Thoracic aorta (tissue), 2 donors: ENCODE measurements at places on chromosomes 16 and 17. TPM values are rescaled to one million over a fixed set of nuclear protein-coding genes. Genes with fewer than 3 reads are reported as not detected.

GRCh38 chr16:69520800-69521602 lies 44.8 kb upstream of the NFAT5 start:
- DNase-seq = no peak

GRCh38 chr17:58091024-58091567 lies 7.9 kb downstream of the DYNLL2 start:
- no peak for DNase-seq

DNA sequence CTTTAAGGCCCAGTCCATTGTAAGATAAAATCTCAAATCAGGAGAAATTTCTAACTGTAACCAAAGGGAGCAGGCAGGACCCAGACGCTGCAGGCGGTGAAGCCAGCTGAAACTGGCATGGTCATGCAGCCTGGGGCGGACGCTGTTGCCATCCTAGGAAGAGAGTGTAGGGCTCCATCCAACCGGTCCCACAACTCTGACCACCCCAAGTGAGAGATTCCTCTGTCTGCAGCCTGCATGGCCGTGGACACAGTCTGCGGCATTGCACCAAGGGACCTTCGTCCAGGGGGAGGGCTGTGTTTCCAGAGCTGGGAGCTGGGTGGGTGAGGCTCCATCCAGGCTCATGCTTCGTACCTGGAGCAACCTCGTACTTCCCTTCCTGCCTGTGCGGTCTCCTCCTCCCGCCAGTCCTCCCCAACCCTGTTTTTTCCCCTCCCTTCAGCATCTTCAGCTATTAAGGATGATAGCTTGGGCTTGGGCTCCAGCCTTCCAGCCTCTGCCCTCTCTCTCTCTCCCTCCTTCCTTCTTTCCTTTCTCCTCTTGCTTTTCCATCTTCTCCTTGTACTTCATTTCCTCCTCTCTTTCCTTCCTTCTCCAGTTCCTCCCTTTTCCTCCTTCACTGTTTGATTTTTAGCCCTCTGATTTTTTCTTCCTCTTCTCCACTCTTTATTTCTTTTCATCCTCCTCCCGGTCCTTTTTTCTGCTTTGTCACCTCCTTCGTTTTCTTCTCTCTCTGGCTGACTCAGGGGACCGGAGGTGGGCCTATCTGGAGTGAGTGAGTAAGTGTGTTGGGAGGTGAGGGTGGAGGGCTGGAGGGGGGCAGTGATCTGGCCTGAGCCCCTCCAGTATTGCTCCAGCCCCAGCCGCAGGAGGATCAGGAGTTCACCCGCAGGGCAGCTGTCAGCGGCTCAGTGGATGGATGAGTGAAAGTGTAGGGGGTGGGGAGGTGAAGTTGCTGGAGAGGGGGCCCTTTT lies 17.0 kb upstream of the LHX1 start:
- no peak for DNase-seq

DNA sequence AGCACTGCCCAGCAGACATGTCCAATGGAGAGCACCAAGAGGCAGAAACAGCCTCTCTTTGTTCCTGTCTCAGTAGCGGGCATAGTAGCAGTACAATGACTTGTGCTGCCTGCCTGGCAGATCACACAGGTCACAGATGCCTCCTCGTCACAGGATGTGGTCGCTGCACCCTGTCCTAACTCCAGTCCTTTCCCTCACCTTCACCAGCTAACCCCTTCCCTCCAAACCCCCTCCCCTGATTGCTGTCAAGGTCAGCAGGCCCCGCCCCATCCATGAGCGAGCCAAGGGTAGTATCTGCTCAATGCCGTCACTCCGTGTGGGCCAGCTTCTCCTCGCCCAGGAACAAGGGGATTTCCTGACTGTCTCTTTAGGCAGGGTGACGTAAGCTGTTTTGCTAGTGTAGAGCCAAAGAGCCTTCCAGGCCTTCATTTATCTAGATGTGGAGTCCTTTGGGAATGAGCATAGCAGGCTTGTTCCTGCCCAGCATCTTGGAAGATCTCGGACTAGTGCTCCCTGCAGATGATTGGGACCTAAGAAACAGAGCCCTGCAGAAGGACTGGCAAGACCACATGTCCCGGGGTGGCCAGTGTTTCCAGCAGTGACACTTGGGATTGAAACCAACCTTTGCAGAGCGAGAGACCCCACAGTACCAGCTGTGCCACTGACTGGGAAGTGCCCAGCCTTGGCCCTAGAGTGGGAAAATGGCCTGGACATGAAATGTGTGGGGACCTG lies 75.9 kb upstream of the TNRC6C start:
- DNase-seq = no peak

GRCh38 chr16:35186045-35186759 lies 1726.8 kb downstream of the TP53TG3F start:
- DNase-seq = no peak

- DNase-seq = no peak
Measured at GRCh38 chr17:54956791-54957190, 11.7 kb downstream of the COX11 start.

DNA sequence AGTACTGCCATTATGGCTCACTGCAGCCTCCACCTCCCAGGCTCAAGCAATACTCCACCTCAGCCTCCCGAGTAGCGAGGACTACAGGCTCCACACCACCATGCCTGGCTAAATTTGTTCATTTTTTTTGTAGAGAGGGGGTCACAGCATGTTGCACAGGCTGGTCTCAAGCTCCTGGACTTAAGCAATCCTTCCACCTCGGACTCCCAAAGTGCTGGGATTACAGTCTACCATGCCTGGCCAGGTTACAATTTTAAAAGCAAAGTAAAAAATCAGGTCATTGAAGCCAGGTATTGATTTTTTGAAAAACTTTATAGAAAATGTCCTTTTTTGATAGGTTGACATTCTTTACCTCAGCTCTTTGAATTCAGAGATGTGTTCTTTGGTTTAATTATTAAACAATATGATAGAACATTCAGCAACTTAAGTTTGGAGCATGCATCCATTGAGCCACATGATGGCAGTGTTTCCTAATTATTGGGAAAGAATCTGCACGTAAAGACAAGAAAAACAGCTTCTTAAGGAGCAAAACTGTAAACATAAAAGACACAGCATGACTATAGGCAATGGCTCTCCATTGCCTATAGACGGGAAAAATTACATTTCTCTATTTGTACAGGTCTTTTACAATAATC lies 1.7 kb upstream of the SLC16A11 start:
- DNase-seq = no peak

GRCh38 chr16:89034573-89034961 lies 57.6 kb upstream of the CBFA2T3 start:
- no peak for DNase-seq

Gene GRIN2C
- total RNA-seq = 0.42 TPM

Gene AGRP
- not detected for total RNA-seq

Gene TSNAXIP1
- 4.1 TPM for total RNA-seq
